ENCODE measurements at places on chromosomes 7 and 10.
A peak's percentile ranks its signal among the peaks of the same experiment; 100 is the strongest.

- DNase-seq: no peak
Measured at GRCh38 chr7:139118234-139118804, 8.8 kb upstream of the ZC3HAV1 start.

DNA sequence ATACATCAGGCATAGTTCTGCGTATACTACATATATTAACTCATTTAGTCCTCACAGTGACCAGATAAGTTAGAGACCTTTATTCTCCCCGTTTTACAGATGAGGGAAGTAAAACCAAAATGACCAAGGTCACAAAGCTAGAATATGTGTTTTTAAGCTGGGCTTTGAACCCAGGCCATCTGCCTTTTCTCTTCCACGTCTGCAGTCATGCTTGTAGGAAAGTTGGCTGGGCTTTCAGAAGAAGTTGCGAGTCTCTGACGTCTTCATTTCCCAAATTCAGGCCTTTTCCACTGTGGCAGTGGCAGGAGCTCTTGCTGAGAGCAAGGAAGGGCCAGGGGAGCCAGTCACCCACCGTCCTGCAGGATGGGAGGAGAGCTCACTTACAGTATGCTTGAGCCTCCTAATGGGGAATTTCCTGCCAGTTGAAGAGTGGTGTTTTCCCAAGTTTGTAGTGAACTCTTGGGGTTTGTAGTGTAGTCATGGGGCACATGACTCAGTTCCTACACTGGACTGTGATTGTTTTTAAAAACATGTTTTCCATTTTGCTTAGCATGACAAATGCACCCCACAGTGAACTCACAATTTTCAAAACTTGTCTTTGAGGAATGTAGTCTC lies 34.2 kb downstream of the CYP17A1 start:
- peak; percentile 92 for DNase-seq

DNA sequence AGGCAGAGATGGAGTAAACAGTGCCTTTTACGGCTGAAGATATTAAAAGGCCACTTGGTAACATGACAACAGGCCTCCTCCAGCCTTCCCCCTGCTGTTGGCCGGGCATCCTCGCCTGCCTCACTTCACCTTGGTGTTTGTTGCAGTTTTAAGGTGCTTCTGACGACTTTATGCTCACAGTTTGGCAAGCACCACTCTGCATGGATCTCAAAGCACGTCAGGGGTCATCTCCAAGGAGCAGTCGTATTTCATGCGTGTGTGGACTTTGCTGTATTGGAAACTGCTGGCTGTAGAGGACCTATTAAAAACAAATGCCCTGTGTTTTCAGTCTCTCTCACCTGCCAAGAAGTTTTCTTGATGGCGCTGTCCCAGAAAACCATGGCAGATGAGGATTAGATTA lies 483.1 kb downstream of the RPS24 start:
- no peak for DNase-seq

DNA sequence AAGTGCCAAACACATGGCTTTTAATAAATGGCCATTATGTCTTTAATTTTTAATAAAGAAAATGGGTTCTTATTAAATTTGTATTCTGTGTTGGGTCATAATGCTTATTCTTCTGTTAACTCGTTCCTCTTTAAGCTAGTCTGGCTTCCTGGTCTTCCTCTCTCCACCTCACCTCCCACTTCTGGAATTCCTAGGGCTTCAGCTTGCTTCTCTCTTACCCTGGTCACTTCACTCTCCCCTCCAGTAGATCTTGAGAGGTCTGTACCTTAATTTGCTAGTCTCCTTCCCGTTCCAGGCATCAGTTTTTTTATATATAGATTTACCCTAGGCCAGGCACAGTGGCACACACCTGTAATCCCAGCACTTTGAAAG lies 111.2 kb downstream of the RALA start:
- no peak for DNase-seq

GRCh38 chr10:97376413-97376812 lies 24.7 kb downstream of the RRP12 start:
- no peak for DNase-seq

GRCh38 chr7:112116894-112117293 lies 89.3 kb downstream of the DOCK4 start:
- DNase-seq: no peak

DNA sequence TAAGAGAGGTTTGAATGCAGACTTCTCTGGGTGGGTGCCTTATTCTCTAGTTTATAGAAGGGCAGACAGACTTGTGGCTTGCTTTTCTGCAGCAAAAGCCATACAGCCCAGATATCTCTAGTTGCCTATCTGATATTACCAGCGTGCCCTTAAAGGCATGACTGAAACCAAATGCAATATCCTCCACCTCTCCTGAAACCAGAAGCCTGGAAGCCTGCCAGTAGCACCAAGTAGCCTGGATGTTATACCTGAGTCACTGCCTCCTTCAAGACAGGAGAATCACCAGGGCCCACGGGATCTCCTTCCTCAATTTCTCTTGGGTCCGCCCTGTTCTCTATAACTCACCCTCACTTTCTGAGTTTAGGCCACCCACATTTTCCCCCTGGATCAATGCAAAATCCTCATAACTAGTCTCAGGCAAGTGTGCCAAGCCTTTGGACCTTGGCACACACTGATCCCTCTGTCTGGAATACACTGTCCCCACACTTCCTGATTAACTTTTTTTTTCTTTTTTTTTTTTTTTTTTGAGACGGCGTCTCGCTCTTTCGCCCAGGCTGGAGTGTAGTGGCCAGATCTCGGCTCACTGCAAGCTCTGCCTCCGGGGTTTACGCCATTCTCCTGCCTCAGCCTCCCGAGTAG lies 638.4 kb downstream of the GALNT17 start:
- DNase-seq: no peak

DNA sequence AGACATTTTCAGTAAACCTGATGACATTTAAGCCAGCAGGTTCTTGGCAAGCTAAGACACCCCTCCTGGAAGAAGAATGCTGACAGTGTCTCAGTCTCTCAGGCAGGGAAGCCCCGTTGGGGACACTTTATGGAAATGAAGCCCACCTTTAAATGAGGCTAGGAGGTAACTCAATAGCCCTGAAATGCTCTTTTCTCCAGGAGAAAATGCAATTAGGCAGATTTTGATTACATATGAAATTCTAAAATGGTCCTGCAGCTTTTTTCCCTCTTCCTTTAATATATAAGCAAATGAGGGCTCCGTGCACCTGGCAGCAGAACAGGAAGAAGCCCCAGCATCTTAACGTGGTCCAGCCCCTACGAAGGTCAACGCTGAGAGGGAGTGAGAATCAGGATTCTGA lies 65.8 kb upstream of the CHST15 start:
- no peak for DNase-seq

DNA sequence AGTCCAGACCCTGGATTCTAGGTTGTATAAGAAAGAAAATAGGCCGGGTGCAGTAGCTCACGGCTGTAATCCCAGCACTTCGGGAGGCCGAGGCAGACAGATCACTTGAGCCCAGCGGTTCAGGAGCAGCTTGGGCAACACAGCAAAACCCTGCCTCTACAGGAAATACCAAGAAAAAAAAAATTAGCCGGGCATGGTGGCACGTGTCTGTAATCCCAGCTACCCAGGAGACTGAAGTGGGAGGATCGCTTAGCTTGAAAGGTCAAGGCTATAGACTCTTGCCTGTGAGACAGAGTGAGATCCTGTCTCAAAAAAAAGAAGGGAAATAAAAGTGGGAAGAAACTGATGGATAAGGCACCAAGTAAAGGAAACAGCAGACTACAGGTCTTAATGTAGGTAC lies 287.9 kb upstream of the KLF14 start:
- no peak for DNase-seq

DNA sequence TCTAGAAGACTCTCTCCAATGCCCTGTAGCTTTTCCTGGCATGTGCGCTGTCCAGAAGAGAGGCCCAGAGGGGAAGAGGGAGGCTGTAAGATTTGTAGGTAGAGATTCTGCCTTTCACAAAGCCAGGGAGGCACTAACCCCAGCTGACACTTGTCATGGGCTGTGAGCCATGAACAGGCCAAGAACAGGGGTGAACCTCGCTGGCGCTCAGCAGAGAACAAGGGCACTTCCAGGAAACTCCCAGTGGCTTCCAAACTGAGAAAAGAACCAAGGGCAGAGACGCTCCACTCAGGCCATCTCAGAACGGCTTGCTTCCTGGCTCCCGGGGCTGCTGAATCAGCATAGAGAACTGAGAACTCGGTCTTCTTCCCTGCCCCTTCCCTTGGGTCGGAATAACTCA lies 257.8 kb upstream of the ZNF32 start:
- no peak for DNase-seq

GRCh38 chr7:151046603-151047573 lies 1.4 kb upstream of the ASIC3 start:
- DNase-seq: no peak

DNA sequence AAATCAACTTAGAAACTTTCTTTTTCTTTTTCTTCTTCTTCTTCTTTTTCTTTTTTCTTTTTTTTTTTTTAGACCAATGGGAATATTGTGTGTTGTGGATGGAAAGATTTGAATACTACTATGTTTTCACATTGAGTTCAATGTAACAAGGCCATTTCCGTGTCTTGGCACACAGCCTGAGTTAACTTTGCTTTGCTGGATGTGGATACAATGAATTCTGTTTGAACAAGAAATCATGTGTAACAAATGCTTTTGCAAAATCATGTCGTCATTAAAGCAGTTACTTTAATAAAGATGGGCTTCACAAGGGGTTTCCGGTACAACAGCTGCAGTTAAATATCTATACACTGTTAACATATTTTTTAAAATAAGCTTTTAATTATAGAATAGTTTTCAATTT lies 13.5 kb upstream of the ENTPD1 start:
- DNase-seq: peak; percentile 25

DNA sequence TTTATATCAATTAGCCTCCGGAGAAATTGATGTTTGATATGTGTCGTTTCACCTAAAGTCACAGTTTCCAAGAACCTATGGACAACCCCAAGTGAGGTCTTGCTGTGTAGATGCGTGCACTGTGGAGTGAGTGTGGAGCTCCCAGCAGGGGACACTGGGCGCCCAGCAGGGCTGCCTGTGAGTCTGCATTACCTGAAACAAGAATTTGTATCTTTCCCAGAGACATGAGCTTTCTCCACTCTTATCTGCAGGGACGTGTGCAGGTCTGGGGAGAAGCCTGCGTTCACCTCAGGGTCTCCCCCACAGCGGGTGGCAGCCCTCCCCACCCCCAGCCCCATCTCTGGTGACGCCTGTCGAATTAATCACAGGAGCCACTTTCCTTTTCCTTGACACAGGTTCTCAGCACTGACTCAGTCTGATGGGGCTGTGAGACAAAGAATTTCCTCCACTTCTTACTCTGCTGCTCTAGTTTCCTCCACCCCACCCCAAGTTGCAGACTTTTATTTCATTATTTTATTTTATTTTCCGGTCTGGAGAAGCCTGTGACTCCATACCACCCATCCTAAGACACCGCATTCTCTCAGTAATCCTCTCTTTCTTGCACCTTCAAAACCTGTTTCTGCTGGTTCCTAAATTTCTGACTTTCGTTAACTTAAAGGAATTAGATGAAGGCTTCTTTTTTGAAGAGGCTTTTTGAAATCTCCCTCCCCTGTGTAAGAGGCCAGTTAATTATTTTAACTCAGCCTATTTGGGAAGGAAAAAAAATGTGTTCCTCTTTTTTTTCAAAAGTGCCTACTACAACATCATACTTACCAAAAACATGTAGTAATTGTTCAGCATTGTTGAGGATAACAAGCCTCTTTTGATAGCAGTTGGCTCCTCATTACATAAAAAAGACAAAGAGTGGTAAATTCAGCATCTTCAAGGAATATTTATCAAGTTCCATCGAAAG lies 17.0 kb upstream of the INSIG1 start:
- DNase-seq: no peak

- DNase-seq: no peak
Measured at GRCh38 chr10:30048768-30049517, 10.4 kb downstream of the JCAD start.

DNA sequence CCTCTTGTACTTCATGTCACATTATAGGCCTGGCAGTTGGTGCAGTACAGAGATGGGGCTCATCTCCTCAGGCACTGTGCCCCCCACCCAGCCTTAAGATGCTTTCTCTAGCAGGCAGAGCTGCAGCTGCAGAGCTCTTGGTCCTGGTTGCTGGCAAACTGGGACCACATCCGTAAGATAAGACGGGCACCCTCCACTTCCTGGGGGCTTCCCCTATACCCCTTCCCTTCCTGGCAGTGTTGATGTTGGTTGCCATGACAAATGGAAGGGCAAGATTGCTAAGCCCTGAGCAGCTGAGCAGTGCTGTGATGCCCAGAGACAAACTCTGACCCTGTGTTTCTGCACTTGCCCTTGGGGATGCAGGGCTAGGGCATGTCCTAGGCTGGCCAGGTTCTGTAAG lies 103.4 kb upstream of the ANLN start:
- no peak for DNase-seq

GRCh38 chr7:89264126-89264525 lies 468.6 kb upstream of the TEX47 start:
- DNase-seq: no peak

- no peak for DNase-seq
Measured at GRCh38 chr10:103793920-103794883, 61.2 kb downstream of the SH3PXD2A start.

- no peak for DNase-seq
Measured at GRCh38 chr10:18351421-18351820, 211.2 kb downstream of the CACNB2 start.

DNA sequence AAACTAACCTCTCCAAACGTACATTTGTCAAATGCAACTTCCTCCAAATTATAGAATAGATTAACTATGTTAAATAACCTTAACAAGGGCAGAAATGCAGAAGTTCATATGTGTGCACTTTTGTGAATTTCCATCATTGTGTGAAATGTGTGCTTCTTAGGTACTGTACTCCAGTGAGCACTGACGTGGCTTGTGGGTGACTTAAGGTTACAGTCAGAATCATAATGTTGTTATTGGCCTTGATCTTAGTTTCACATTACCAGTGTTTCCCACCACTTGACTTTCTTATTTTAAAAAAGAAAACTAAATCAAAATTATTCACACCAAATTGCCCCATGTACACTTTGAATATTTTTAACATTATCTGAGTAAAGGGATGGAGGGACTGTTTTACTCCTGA lies 155.1 kb upstream of the FZD8 start:
- DNase-seq: no peak

DNA sequence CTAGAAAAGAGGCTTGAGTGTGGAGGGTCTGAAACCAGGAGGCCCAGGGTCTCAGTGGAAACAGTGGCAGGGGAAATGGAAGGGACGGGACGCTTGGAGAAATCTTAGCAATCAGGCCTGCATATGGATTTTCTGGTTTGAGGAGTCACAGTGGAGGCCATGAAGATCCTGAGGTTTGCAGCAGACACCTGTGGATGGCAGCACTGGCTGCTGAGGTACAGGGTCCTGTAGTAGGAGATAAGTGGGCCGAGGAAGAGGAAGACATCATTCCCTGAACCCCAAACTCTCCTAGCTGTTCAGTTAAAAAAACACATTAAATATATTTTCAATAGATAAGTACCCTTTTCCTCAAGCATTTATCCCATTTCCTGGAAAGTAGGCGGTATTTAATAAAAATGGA lies 208.8 kb upstream of the IGFBP3 start:
- no peak for DNase-seq

DNA sequence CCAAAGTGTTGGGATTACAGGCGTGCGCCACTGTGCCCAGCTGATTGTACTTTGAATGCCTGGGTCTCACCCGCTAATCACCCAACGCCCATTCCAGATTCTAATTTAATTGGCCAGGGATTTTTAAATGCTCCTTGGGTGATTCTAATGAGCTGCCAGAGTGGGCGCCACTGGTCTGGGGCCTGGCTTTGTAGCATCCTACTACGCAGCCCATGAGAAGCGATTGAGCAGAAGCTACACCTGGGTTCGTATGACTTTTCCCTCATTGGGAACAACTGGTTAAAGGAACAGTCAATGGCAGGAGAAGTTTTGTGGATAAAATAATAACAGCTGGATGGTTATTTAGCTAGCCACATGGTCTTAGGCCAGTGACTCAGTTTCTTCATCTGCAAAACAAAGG lies 108.0 kb downstream of the SPAG6 start:
- no peak for DNase-seq

GRCh38 chr10:19819419-19820033 lies 3.3 kb downstream of the PLXDC2 start:
- DNase-seq: peak; percentile 6
